NCI-H345 (cell line): ENCODE measurements at places on chromosomes 5 and 9.

GRCh38 chr9:134895097-134895496, 14.5 kb downstream of the FCN2 start:
- no peak for DNase-seq

DNA sequence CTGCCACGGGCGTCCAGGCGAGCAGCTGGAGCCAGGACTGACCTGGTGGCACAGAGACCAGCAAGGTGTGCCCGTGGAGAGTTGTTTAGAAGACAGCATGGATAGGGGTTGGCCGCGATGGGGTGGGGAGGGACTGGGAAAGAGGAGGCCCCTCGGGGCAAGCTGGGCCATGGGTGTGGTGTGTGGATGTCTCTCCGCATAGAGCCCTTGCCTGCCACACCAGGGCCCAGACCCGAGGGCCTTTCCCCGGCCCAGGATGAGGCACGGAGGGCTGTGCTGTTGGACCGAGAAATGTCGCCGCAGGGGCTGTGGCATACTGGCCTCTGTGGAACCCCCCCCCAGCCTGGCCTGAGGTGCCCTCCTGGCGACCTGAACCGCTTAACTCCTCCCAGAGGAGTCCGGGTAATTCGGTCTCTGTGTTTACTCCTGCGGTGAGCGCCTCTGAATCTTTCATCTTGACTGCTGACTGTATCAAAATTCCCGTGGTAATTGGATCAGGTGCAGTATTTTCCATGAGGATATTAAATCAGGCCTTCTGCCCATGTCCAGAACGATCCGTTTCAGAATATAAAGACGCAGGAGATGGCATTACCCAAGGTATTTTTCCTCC, 22.5 kb upstream of the LAMC3 start:
- DNase-seq: no peak

GRCh38 chr5:108295578-108296368, 86.1 kb downstream of the FBXL17 start:
- no peak for DNase-seq

GRCh38 chr5:6188344-6188743, 190.0 kb downstream of the MED10 start:
- peak; percentile 30 for DNase-seq

DNA sequence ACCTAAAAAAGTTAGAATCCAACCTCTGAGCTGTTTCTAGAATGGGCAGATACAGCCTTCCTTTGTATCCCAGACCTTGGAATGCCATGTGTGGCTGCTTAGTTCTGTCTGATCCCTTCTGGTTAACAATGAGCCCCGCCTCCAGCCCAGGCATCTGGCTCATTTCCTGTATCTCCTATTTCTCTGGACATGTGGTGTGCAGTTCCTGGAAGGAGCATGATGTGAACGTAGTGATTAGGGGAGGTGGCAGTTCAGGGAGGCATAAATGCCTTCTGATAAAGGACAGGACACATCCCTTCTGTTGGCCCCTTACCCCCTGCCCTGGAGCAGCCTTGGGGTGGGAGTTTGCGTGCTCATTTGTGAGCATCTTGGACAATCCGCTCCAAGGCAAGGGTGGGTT, 243.0 kb downstream of the ZSWIM6 start:
- DNase-seq: no peak

DNA sequence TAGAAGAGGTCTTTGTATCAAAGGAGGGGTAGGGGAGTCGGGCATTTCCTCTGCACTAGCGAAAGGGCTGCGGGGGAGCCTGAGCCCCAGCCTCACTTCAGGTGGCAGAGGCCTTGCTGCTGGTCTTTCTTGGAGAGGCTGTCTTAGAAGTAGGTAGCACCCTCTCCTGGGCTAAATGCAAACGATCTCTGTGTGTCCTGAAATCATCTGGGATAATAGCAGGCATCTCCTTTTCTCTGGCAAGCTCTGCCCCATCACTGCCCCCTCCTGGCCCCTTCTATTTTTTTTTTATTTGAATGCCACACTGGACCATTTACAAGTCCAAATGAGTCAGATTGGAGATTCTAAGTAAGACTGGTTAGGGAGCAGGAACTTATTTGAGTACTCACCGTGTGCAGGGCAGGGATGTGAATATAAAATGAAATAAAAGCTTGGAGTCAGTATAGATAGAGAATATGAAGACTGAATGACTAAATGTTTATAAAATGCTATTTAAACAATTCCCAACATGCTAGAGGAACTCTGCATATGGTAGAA, 137.1 kb downstream of the FGF1 start:
- DNase-seq: peak; percentile 88

GRCh38 chr5:151612689-151613427, 21.7 kb upstream of the FAT2 start:
- no peak for DNase-seq

DNA sequence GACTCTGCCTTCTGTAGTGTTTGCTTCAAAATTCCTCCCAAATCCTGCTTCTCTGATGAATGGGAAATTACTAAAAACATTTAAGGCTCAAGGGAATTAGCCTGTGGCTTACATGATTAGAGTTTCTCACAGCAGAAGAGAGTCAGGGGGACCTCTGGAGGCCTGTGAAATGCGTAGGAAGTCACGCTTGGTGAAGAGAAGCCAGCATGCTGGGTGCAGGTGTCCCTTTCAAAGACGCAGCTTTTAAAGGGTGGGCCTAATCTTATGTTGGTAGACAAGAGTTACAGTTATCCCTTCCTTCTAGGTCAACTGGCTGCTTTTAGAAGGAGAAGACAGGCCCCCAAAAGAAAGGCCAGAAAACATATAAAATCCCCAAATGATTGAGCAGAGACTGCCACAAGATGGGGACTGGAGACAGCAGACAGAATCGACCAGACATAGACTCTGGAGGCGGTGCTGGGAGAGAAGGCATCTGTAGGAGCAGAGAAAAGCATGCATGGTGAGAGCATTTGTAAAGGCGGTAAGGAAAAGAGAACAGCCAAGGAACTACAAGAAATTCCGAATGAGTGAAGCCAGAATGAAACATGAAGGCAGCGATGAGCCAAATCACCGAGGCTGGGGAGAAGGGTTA, 42.3 kb downstream of the B4GALT1 start:
- no peak for DNase-seq

DNA sequence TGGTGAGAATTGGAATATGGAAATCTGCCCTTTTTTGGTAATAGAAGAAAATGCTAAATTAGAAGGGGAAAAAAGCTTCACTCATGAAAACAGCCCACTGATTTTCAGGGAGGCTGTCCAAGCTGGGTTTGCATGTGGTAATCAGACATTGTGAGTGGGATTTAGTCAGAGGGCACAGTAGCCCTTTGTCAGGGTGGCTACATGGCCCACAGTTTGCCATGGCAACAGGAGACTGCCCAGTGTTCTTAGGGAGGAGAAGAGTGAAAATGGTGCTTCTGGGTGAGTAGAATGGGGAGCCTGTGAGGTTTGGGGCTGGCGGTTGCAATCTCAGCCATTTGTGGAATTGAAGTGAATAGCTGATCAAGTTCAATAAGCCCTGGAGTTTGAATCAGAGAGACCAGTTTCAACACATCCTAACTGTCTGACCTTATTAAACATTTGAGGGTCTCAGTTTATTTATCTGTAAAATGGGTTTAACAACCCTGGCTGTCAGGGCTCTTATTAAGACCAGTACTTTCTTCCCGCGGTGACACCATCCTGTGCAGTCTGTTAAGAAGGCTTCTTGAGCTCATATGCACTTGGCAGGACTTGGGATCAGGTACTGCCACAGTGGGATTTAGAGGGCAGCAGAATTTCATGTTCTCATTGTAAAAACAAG, 107.6 kb upstream of the TNC start:
- DNase-seq: no peak
